ENCODE measurements at places on chromosomes 5 and 9.

GRCh38 chr5:44266882-44267576 is 122.2 kb downstream of the FGF10 start:
- DNase-seq, result no peak

- DNase-seq, result peak; percentile 78
Measured at GRCh38 chr9:5582835-5583195, 46.1 kb upstream of the RIC1 start.

GRCh38 chr9:91949392-91949945 is 559 bp downstream of the ROR2 start:
- no peak for DNase-seq

DNA sequence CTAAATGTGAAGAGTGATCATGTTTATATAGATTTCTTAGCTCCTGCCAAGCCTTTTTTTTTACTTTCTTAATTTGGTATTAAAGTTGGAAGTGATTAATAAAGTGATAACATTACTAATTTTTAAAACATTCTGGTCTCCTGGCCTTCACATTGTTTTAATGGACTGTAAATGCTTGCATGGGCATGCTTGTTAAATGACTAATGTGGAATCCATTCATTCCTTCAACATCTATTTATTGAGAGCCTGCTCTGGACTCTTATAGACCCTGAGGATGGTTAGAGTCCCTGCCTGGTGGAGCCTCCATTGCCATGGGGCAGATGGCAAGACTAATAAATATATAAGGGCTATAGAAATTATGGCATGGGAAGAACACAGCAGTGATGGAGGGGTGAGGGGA is 103.5 kb downstream of the NTRK2 start:
- no peak for DNase-seq
